SHP77 treated with DMSO at 0.1 percent for 48 hours (cell line): ENCODE measurements at places on chromosomes 12 and 14.

GRCh38 chr14:104968153-104968527, 10.0 kb downstream of the AHNAK2 start:
- peak; percentile 3 for DNase-seq

DNA sequence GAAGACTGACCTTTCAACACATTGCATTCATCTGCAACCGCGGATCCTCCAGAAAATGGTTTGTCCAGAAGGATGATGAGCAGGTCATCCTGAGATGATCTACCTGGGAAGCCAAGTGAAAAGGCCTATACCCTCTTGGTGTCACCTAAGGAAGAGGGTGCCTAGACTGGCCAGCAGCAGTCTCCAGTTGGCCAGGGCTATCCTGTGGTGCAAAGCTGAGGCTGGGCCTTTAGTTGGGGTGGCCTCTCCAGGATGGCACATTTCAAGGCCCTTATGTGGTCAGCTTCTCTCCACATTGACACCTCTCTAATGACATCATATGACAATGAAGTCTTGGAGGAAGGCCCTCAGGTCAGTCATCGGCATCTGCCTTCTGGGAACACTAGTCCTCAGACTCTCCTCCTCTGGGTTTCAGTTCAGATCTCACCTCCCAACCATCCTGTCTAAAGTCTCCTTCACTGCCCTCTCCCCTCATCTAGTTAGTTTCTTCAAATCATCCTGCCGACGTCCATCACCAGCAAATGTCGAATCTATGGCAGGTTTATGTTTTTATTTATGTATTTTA, 3.3 kb upstream of the SLC22A17 start:
- no peak for DNase-seq

- no peak for DNase-seq
Measured at GRCh38 chr14:78986989-78987388, 816.8 kb downstream of the NRXN3 start.

- no peak for DNase-seq
Measured at GRCh38 chr14:103130017-103130764, 6.9 kb downstream of the TNFAIP2 start.
